Naive thymus-derived CD4-positive, alpha-beta T cell (primary cell): ENCODE measurements at places on chromosomes 3 and 15. TPM values are rescaled to one million over a fixed set of nuclear protein-coding genes. Genes with fewer than 3 reads are reported as not detected.
A peak's percentile ranks its signal among the peaks of the same experiment; 100 is the strongest.

GRCh38 chr15:31017311-31017710 lies 25.9 kb upstream of the MTMR10 start:
- DNase-seq = no peak

SST gene
- not detected for polyA plus RNA-seq

- no peak for DNase-seq
Observed at GRCh38 chr3:132448216-132448961, 31.1 kb downstream of the DNAJC13 start.

DNA sequence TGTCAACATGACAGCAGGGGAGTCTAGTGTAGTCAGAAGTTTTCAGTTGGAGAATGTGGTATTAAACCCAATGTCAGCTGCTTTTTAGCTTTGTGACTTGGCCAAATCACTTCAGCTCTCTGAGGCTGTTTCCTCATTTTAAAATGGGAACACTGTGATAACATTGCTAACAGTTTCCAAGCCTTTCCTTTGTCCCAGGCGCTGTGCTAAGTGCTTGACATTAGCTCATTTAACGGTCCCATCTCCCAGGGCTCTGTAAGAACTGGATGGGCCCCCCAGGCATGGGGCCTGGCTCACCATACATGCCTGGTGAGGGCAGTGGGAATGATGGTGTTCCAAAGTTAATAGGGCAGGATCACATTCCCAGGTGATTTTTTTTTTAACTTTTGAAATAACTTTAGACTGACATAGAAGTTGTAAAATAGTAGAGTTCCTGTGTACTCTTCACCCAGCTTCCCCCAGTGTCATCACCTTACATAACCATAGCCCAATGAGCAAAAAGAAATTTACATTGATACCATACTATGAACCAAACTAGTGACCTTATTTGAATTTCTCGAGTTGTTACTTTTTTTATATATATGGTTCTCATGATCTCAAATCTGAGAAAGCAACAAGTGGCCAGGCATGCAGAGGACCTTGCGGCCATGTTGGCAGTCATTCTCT lies 7.7 kb downstream of the RASL12 start:
- DNase-seq = no peak

DNA sequence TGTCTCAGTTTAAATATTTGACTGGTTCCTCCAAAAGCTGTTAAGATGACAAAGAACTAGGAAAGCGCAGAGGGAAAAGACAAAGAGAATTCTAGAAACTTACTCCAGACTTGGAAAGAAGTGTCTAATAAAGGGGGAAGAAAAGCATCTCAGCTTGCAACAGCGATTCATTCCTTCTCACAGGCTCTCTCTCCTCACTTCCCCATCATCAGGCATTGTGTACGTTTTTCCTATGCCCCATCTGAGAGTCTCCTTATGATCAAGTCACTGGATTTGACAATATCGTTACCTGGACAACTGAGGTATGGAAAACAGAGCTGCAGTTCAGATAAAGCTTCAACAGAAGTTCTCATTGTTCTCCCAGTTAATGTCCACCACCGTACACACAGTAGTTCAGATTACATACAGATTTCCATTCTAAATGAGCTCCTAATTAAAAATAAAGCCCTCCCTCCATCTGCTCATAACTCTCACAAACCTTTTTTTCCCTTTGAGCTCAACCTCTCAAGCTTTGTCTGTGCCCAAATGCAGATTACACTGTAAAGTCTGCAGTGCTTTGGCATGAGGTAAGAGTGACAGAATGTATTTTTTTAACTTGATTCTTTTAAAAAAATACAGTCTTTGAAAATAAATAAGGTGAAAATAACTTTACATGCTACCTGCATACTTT lies 254.4 kb upstream of the THBS1 start:
- no peak for DNase-seq

CCDC39 gene
- not detected for polyA plus RNA-seq

- no peak for DNase-seq
Observed at GRCh38 chr15:58469432-58470353, 37.9 kb downstream of the LIPC start.

- DNase-seq = peak; percentile 54
Observed at GRCh38 chr3:42831321-42831713, 22.1 kb downstream of the ACKR2 start.

- DNase-seq = no peak
Observed at GRCh38 chr15:89885611-89886010, 8.2 kb downstream of the AP3S2 start.

GRCh38 chr15:71730277-71731144 lies 79.8 kb upstream of the NR2E3 start:
- no peak for DNase-seq

LIPH gene
- polyA plus RNA-seq = not detected

DNA sequence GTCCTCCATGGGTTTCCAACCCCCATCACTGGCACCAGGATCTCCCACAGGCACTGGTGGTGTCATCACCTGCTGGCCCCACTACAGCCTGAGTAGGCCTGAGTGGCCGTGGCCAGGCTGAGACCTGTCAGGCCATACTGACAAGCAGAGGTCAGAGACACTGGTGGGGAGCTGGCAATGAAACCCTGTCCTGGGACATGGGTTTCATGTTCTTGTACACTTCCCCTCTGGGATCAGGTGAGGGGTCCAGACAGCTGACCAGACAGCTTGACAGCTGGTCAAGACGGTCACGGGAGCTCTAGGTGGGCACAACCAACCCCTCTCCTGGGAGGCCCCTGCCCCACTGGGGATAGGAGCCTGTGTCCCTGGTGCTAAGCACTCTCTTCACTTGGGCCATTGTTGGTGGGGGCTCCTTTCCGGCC lies 13.1 kb downstream of the ZBTB47 start:
- DNase-seq = no peak

- no peak for DNase-seq
Observed at GRCh38 chr3:175659670-175660350, 800.7 kb downstream of the NAALADL2 start.

HERC2 gene
- 5.5 TPM for polyA plus RNA-seq

DNA sequence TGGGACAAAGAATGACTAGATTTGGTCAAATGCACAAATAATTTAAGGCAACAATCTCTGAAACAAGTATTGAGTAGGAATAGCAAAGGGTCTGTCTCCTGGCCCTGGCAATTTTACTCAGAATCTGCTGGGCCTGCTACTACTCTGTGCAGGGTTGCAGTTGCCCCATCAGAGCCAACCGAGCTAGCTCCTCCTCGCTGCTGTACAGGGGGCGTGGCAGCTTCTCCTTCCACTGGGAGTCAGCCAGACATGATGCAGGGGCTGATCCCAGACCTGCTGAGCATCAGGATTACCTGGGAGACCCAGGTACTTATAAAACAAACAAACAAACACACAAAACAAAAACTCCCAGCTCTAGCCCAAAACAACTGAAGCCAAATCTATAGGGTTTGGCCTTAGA lies 30.5 kb upstream of the PXYLP1 start:
- DNase-seq = no peak

- no peak for DNase-seq
Observed at GRCh38 chr3:194277104-194277785, 73.9 kb downstream of the CPN2 start.

- DNase-seq = no peak
Observed at GRCh38 chr3:13085081-13085845, 12.0 kb upstream of the IQSEC1 start.

- no peak for DNase-seq
Observed at GRCh38 chr3:143354342-143354741, 234.8 kb downstream of the CHST2 start.

GRCh38 chr3:52434491-52435115 lies 10.3 kb downstream of the SEMA3G start:
- DNase-seq = no peak

DNA sequence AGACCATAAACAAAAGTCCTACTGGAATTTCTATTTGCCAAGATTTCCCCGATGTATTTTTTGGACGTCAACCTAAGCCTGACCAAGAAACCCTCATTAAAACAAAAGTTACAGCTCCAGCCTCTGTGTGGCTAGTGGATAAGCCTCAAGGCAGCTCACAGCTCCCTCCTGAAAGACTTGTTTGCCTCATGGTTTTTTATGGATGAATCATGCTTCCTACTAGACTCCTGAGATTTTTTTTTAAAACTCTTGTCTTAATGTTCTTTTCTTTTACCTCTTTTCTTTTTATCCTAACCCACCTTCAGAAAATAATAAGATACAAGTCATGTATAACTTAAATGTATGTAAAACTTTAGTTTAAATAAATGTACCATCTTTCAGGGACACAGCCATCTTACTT lies 52.4 kb downstream of the SUCNR1 start:
- no peak for DNase-seq

SEMA3B gene
- polyA plus RNA-seq = not detected

DNA sequence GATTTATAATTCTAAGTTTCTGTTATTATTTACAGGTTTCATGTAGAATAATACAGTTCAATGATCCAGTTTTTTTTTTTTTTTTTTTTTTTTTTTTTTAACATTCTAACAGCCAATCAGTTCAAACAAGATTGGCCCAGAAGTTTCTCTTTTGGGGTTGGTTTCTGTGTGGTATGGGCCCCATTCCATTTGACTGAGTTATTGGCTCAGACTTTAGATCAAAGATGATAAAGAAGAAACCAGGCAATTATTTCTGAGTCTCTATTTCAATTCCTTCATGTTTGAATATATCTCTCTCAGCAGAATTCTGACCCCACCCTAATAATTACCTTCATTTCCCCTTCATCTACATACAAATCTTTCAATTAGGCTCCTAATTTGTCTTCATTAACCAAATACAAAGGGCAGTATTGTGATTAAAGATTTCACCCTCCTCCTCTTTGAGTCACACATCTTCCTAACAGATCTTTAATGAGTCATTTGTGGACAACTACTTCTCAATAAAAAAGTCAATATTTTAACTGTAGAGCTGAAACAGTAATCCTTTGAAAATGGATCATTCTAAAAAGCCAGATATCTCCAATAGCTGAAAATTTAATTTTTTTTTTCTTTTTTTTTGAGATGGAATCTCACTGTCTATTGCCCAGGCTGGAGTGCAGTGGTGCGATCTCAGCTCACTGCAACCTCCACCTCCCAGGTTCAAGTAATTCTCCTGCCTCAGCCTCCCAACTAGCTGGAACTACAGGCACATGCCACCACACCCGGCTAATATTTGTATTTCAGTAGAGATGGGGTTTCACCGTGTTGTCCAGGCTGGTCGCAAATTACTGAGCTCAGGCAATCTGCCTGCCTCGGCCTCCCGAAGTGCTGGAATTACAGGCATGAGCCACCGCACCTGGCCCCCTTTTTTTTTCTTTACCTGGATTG lies 878.8 kb downstream of the NAALADL2 start:
- no peak for DNase-seq

RLBP1 gene
- polyA plus RNA-seq = not detected

DNA sequence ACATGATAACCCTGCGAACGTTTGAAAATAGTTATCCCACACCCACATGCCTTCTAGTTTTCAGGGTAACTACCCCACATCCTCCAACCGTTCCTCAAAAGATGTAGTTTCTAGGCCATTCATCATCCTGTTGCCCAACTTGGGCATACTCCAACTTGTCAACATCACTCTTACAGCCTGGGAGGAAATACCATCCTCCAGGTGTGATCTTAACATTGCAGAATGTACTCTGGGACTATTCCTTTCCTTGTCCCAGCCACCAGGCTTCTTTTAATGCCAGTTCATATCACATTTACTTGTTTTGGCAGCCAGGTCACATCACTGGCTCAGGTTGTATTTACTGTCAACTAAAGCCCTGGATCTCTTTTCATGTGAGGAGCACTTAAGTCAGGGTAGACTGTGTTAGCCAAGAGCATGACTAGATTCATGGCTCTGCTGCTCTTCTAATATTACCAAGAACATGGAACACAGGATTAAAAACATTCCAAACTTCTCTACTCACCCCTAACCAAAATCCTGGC lies 4.0 kb upstream of the DENND6A start:
- DNase-seq = no peak

DNA sequence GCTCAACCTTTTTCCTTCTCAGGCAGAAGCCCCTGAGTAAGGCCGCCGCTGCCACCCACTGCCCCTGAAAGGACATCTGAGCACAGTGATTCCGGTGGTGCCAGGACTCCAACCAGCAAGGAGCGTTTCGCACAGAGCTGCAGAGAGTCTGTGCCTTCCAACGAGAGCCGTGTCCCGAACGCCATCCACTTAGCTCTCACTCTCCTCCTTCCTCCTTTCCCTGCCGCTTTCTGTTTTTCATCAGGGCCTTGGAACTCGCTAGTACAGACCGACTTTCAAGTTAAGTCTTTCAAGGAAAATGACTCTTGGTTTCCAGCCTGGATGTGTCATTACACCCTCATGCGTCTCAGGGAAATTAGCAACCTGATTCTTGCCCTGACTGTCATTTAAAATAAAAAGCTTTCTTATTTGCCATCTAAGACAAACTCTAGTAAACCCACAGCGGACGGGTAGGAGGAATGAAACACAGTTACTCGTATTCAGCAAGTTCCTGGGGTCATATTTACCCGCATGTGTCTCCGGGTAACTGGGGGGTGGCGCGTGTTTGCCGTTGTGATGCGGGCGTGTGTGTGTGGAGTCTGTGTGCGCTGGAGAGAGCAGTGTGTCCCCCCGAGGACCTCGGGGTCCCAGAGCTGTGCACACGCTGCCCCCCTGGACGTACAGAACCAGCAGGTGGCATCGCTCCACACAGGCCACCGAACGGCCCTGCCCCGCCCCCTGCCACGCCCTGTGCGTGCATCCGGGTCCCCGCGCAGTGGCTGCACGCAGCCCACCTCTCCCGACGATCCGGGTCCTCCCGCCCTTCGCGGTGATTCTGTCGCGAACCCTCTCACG lies 30.4 kb upstream of the ALDH1A3 start:
- DNase-seq = peak; percentile 41

DNA sequence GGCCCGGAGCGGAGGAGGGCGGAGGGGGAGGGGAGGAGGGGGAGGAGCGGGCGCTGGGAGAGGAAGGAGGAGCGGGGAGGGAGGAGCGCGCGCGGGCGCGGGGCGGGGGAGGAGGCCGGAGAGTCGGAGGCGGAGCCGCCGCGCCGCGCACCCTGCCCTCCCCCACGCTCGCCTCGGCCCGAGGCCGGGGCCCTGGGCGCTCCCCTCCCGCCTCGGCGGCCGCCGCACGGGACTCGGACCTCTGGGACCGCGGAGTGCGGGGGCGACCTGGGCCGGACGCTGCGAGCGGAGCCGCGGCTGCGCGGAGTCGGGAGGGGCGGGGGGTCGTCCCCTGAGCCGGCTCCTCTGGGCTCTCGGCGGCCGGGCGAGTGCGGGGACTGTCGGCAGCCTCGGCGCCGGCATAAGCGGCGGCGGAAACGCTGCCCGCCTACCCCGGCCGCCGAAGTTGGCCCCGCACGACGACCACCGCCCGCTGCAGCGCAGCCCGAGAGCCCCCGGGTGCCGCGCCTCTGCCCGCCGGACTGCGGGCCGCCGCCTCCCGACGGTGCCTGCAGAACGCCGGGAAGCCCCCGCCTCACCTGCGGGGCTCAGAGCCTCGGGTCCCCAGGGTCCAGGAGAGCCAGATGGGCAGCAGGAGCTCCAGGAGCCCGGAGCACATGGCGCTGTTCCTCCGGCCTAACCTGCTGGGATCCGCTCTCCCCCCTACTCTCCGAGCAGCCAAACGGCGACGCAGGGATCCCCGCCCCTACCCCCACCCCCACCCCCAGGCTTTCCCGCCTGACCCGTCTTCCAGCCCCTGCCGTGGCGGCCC lies 406 bp upstream of the GABRB3 start:
- no peak for DNase-seq

GRCh38 chr15:63178034-63178433 lies 11.4 kb upstream of the RAB8B start:
- DNase-seq = no peak

GRCh38 chr3:40211579-40211978 lies 97.9 kb upstream of the EIF1B start:
- DNase-seq = no peak

MUC13 gene
- not detected for polyA plus RNA-seq

SENP7 gene
- 14.0 TPM for polyA plus RNA-seq
